Inflammatory macrophage (primary cell): ENCODE measurements at places on chromosomes 12 and 14.

GRCh38 chr12:117060246-117060928 lies 38.8 kb downstream of the TESC start:
- DNase-seq = peak; percentile 61

GRCh38 chr12:86723326-86723725 lies 467.1 kb upstream of the MGAT4C start:
- no peak for DNase-seq

DNA sequence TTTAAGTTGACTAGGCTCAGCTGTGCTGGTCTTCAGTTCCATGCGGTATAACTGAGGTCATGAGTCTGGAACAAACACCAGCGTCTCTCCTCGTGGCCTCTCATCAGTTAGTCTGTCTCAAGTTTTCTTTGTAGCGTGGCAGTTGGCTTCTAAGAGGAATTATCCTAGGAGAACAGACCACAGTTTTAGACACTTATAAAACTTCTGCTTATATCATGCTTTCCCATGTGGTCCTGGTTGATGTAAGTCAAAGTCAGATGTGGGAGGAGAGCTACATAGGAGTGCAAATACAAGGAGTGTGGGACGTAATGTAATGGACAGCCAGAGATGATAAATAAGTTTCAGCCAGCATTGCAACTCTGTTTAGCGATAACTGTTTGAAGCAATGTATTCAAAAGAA lies 14.8 kb downstream of the PLEKHA5 start:
- no peak for DNase-seq

GRCh38 chr14:68894123-68894522 lies 85.0 kb downstream of the ACTN1 start:
- no peak for DNase-seq

DNA sequence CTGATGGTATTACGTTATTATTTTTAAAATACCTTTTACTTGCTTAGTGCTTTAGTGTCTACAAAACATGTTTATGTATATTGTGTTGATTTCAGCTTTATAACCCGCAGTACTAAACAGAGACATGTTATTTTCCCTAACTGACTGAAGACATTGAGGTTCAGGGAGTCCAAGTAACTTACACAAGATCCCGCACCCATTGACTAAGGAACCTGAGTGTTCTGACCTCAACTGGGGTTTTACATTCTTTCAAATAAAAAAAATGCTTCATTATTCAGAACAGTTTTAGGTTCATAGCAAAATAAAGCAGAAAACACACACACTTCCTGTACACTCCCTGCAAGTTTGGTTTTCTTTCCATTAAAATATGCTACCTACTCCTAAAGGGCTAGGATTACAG lies 60.4 kb upstream of the METAP2 start:
- no peak for DNase-seq

GRCh38 chr12:120861074-120861795 lies 42.9 kb downstream of the SPPL3 start:
- no peak for DNase-seq

GRCh38 chr12:118107011-118107410 lies 3.2 kb upstream of the VSIG10 start:
- DNase-seq = no peak

DNA sequence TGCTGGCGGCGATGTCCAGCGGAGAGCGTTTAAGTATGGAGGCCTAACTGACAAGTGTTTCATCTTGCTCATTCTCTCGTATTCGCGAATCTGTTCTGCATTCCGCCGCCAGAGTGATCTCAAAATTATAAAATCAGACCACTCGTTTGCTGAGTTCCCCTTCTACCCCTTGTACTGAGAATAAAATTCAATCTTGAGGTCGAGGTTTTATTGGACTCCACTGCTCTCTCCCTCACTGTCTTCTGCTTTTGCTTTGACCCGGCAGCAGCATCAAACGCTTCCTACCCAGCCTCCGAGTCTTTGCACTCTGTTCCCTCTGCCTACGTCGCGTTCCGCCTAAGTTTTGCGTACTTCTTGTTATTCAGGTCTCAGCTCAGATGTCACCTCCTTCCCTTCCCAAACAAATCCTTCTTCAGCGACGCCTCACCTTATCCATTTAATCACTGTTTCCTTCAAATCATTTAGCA lies 462 bp downstream of the KNTC1 start:
- peak; percentile 60 for DNase-seq

DNA sequence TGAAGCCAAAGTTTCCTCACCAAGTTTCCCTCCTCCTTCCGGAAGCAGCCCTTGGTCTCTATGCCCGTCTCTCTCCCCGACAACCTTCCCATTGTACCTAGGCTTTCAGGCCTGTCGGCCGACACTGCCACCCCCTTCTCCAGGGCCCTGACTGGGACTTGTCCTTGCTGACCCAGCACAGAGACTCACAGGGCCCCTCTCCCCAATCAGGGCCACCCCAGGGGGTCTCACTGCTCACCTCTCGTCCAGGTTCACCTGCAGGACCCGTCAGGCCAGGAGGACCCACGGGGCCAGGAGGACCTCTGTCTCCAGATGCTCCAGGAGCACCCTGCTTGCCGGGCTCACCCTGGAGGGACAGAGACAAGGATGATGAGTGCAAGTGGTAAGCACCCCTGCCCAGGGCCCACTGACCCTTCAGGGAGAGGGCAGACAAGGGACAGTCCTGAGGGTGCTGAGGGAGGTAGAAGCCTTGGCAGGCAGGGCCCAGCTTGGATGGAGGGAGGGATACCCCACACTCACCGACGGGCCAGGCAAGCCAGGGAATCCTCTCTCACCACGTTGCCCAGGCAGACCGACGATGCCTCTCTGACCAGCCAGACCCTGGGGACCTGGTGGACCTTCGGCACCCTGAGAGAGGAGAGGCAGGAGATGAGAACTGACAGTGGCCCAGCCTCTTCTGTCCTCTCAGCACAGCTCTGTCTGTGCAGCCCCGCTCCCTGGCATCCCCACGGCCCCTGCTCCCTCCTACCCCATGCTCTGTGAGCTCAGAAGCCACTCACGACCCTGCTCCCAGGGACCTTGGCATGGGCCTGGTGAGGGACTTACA lies 14.6 kb downstream of the TMEM106C start:
- no peak for DNase-seq

- DNase-seq = no peak
Observed at GRCh38 chr14:64573109-64573508, 23.3 kb downstream of the PPP1R36 start.

DNA sequence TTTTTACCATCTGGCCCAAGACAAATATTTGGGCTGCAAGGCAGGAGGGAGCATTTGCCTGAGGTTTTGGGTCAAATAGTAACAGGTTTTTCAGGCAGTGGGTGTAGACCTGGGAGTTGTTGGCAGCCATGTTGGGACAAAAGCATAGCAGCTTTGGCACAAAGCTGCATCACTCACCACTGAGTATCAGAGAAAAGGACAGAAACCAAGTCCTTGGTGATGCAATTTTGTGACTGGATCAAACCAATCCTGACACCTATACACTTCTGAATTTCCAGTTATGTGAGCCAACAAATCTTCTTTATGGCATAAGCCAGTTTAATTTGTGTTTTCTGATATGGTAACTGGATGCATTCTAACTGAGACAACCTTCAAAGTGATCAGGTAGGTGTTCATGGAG lies 144.8 kb upstream of the KRR1 start:
- no peak for DNase-seq

GRCh38 chr12:61487728-61488127 lies 772.5 kb upstream of the USP15 start:
- no peak for DNase-seq

GRCh38 chr12:109310247-109311125 lies 1.4 kb upstream of the FOXN4 start:
- DNase-seq = no peak

DNA sequence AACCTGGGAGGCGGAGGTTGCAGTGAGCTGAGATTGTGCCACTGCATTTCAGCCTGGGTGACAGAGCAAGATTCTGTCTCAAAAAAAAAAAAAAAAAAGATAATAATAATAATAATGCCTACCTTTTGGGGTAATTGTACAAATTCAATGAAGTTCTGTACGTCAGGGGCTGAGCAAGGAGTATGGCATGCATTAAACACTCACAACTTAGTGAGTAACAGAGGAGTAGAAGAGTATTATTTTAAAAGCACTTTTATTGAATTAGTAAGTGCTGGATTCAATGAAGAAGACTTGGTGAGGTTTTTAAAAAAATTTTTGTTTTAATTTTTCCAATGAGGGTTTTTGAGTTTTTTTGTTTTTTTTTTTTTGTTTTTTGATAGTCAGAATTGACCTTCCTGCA lies 783.6 kb upstream of the TBX3 start:
- no peak for DNase-seq

GRCh38 chr12:121765573-121765972 lies 27.9 kb downstream of the RHOF start:
- DNase-seq = no peak

- no peak for DNase-seq
Observed at GRCh38 chr12:24754690-24755638, 193.9 kb downstream of the BCAT1 start.

GRCh38 chr14:31990926-31991572 lies 86.1 kb upstream of the ARHGAP5 start:
- no peak for DNase-seq

- DNase-seq = no peak
Observed at GRCh38 chr12:16523951-16524331, 82.0 kb downstream of the LMO3 start.

DNA sequence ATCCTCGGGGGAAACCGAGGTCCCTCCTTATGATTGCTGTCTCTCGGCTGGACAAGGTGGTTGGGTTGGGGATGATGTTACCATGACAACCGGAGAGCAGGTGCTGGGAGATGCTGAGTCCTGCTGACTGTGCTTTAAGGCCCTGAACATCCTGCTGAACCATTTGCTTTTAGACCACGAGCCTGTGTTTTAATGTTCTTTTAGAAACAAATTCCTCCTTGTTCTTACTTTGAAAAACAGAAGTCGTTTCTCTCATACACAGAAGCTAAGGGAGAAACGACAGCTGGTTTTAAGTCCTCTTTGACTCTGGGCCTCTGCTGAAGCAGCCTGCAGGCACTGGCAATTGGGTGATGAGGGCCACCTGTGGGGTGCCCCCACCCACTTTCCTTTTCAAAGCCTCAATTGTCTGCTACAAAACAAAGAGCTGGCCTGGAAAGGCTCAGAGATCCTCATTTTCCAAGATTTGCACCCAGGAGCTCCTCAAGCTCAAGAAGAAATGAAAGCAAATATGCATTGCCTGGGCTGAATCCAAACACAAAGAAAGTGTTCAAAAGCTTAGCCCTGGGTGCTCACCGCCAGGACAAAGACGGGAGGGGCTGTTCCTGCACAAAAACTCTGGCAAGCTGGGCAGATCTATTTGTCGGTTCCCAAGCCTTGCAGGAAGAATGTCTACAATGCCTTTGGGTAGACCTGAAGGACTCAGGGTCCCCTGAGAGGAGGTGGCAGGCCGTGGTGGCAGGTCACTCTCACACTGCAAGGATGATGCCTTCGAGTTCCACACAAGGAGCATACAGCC lies 90.0 kb upstream of the CLMN start:
- no peak for DNase-seq

DNA sequence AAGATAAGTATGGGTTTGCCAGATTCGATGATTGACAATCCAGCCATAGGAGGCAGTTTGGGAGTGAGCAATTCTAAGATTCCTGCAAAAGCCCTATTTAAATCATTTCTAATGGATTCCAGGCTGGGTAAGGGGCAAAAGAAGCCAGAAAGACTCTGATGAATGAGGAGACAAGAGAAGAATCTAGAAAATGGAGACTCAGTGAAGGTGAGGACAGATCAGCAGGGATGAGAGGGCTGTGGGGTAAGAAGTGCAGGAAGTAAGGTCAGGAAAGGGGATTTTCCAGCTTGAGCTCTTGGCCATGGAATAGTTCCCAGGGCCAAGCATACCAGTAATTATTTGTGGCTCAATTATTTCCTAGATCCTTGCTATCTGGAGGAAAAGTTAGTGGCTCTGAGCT lies 87.3 kb downstream of the TMX1 start:
- DNase-seq = no peak

GRCh38 chr14:80585506-80585835 lies 356.1 kb downstream of the CEP128 start:
- no peak for DNase-seq

GRCh38 chr12:70849265-70849960 lies 71.1 kb downstream of the PTPRR start:
- no peak for DNase-seq

DNA sequence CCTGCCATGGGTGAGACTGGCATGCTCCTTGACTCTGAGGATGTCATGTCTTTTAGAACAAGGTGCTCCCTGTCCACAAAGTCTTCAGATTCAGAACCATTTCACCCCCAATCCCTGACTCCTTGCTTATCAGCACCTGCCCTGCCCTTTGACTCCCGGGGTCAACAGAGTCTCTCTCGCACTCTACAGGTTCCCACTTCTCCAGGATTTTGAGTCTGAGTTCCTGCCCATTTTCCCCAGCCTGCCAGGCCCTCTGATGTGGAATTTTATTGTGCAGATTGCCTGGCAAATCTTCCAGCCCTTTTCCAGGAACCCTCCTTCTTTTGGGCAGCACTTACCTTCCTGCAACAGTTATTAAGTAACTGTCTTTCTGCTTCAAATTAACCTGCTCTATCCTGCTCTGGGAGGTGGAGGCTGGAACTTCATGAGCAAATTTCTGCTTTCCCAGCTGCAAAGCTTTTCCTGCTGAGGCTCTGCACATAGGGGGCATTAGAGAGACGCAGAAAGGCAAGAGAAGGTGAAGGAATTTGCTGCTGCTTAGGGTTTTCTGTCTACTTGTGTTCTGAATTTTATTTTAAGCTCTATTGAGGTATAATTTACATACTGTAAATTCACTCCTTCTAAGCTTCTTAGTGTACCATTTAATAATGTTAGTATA lies 259.1 kb downstream of the PCNX1 start:
- DNase-seq = peak; percentile 50

DNA sequence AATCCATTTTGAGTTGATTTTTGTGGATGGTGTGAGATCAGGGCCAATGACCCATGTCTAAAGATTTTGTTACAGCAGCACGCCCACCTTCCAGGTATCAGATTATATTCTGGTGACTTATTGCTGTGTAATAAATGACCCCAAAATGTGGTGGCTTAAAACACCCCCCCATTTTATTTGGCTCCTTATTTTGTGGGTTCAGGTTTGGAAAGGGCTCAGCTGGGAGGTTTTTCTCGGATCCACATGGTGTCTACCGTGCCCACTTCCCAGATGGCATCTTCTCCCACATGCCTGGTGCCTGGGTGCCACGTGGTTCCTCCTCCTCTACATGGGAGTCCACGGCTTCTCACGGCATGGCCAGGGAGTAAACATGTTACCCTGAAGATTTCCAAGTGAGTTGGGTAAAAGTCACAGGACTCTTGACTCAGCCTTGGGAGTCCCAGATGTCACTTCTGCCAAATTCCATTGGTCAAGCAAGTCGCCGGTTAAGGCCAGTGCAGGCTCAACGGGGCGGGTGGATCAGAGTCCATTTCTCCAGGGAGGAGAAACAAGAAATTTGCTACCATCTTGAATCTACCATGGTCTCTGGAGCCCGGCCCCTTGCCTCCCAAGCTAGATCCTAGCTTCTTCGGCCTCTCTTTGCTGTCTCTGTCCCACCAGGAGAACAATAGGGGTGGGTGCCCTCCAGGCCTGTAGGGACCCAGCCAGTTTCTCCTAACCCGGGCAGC lies 214.3 kb downstream of the KIF26A start:
- DNase-seq = no peak

- DNase-seq = peak; percentile 4
Observed at GRCh38 chr12:98939350-98939749, 294.3 kb downstream of the APAF1 start.
